ENCODE measurements at places on chromosomes 2 and 18. TPM values are rescaled to one million over a fixed set of nuclear protein-coding genes. Genes with fewer than 3 reads are reported as not detected.

Gene SIX2
- total RNA-seq, result not detected

Gene ARHGEF4
- total RNA-seq, result 1.5 TPM

Gene G6PC2
- not detected for total RNA-seq

Gene CRIM1
- 104 TPM for total RNA-seq

Gene MRO
- 0.28 TPM for total RNA-seq

Gene EFR3B
- 1.9 TPM for total RNA-seq

Gene EPB41L3
- 83.3 TPM for total RNA-seq

Gene BIRC6
- total RNA-seq, result 102 TPM

Gene MPP4
- total RNA-seq, result 0.25 TPM

Gene CLEC4F
- not detected for total RNA-seq

Gene EVX2
- total RNA-seq, result 0.12 TPM

Gene CBLN2
- total RNA-seq, result 1.3 TPM

Gene DSG4
- 0.26 TPM for total RNA-seq

Gene HNMT
- total RNA-seq, result 42.6 TPM

Gene SH3RF3
- 3.0 TPM for total RNA-seq

Gene ABCG5
- total RNA-seq, result not detected

Gene ELOA2
- total RNA-seq, result not detected

Gene GREB1L
- 0.26 TPM for total RNA-seq

Gene NCKAP5
- total RNA-seq, result 2.3 TPM

Gene TIGD1
- total RNA-seq, result 4.1 TPM

Gene MERTK
- total RNA-seq, result 17.2 TPM

Gene DAPL1
- not detected for total RNA-seq

Gene PSTPIP2
- total RNA-seq, result 2.9 TPM

Measured in mucosa of descending colon (tissue), 3 donors.